Activated CD4-positive, CD25-positive, alpha-beta regulatory T cell treated with anti-CD3 and anti-CD28 coated beads, Interleukin-2, amount 50 U/mL, for 16 hours (primary cell): ENCODE measurements at places on chromosomes 16 and 17.

GRCh38 chr17:73182616-73183310 lies 10.1 kb upstream of the COG1 start:
- no peak for DNase-seq

- DNase-seq = no peak
Measured at GRCh38 chr16:10280262-10281170, 98.3 kb upstream of the GRIN2A start.

GRCh38 chr17:57086069-57086930 lies 1.3 kb downstream of the AKAP1 start:
- no peak for DNase-seq

- DNase-seq = no peak
Measured at GRCh38 chr17:332558-333322, 19.9 kb downstream of the RPH3AL start.

GRCh38 chr17:205817-206216 lies 24.4 kb upstream of the DOC2B start:
- no peak for DNase-seq

DNA sequence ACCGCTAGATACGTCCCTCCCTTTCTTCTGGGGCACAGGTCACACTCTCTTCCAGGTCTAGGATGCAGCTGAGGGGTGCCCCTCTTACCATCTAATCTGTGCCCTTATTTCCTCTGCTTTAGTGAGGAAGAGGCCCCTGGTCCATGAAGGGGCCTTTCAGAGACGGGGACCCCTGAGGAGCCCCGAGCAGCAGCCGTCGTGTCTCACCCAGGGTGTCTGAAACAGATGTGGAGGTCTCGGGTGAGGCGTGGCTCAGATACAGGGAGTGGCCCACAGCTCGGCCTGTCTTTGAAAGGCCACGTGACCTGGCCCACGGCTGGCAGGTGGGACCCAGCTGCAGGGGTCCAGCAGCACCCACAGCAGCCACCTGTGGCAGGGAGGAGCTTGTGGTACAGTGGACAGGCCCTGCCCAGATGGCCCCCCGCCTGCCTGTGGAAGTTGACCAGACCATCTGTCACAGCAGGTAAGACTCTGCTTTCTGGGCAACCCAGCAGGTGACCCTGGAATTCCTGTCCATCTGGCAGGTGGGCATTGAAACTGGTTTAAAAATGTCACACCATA lies 15.6 kb downstream of the SCGB1C2 start:
- no peak for DNase-seq

DNA sequence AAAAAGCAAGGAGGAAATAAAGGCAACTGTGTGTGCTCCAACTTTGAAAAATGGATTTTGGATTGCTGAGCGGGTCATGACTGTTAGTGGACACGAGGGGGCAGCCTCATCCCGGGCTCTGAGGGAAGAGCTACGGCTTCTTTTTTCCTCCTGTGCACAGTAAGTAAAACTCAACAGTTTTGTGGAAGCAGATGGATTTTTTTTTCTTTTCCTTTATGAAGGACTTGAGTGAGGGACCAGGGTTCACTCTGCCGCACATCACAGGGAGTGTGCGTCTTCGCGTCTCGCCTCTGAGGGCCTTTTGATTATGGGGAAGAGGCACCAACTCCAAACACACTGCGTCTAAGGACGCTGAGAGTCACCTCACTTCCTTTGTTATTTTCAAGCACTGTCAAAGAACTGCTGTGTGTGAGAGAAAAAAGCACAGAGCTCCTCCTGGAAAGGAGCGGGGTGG lies 80.3 kb upstream of the GOT2 start:
- DNase-seq = no peak
